DMS153 (cell line): ENCODE measurements at places on chromosomes 13 and 19.
A peak's percentile ranks its signal among the peaks of the same experiment; 100 is the strongest.

GRCh38 chr19:13691569-13692435, 72.5 kb upstream of the MRI1 start:
- DNase-seq = no peak

DNA sequence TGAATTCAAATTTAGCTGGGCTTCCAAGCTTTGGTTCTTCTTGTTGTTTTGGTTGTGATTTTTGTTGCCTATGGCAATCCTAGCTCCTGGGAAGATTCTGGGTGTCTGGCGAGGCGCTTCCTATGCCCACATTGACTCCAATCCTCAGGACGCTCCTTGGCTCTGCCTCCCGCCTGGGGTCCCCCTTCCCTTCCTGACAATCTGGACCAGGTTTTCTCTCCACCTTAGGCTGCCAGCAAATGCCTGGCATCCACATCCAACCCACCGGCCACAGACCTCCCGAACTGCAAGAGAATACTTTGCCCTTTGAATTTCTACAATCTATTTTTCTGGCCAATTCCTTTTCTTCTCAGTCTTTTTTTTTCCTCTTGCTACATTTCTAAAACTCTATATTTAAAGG, 186.9 kb upstream of the UBL3 start:
- DNase-seq = no peak

DNA sequence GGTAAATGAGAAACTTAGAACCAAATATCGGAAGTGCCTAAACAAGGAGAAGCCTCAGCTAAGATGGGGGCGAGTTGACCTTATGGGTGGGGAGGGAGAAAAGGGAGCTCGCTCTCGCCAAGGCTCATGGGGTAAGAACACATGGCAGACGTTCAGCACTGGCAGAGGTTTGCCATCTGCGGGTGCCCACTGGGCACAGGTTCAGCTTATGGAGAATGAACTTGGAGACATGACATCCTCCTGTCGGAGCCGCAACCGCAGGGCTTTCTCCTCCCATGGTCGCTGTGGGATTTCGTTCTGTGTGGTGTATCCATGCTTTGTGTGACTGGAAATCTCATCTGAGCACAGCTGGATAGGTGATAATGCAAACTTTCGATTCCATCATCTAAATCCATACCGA, 36.1 kb upstream of the PEPD start:
- DNase-seq = no peak

DNA sequence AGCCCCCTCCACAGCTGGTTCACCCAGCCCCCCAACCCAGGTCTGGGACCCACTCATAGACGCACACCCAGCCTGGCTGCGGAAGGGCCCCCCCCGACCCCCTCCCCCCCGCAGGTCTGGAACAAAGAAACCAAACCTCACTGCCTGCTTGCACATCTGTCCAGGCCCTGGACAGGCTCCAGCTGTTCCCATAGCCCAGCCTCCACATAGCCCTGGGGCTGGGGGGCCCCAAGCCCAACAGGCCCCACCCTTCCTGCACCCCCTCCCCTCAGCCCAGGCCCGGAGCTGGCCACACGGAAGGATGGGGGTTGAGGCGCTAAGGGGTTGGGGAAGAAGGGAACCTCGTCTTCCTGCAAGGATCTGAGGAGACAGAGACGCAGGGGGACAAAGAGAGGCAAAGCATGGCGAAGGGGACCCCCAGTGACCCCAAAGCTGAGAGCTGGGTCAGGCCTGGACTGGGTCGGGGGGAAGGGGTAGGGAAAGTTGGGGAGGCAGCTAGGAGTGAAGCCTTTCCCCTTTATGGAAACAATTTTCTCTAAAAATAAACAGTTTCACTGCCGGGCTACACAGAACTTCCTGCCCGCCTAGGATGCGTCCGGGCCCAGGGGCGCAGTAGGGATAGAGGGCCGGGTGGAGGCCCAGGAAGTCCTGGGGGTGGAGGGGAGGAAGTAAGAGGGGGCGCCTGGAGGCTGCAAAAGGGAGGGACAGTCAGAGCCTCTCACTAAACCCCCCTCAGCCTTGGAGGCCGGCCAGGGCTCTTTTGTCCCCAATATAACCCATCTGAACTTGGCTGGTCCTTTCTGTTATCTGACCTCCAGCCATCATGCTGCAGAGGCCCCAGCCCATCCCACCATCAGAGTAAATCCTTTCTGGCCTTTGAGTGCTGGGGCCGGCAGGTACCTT, 2.4 kb downstream of the KANK2 start:
- no peak for DNase-seq

- DNase-seq = no peak
Observed at GRCh38 chr19:45244133-45244794, 943 bp downstream of the EXOC3L2 start.

GRCh38 chr13:105139380-105140285, 1395.8 kb downstream of the EFNB2 start:
- DNase-seq = peak; percentile 69
